ENCODE measurements at places on chromosomes 5 and 9.

DNA sequence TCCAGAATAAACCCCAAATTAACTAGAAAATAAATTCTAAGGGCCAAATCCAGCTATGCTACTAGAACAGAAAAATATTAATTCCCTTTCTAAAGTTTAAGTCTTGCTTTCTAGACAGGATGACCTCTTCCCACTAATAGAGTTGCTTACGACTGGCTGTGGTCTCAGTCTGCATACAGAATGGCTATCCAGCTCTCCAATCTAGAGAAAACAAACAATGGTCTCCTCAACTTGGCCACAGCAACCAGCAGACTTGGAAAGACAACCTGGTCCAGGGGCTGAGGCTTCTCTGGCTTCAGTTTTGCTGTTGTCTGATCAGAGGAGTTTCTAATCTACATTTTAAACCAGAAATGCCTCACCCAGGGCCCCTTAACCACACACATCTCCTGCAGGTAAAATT lies 28.9 kb downstream of the RASEF start:
- DNase-seq = no peak

DNA sequence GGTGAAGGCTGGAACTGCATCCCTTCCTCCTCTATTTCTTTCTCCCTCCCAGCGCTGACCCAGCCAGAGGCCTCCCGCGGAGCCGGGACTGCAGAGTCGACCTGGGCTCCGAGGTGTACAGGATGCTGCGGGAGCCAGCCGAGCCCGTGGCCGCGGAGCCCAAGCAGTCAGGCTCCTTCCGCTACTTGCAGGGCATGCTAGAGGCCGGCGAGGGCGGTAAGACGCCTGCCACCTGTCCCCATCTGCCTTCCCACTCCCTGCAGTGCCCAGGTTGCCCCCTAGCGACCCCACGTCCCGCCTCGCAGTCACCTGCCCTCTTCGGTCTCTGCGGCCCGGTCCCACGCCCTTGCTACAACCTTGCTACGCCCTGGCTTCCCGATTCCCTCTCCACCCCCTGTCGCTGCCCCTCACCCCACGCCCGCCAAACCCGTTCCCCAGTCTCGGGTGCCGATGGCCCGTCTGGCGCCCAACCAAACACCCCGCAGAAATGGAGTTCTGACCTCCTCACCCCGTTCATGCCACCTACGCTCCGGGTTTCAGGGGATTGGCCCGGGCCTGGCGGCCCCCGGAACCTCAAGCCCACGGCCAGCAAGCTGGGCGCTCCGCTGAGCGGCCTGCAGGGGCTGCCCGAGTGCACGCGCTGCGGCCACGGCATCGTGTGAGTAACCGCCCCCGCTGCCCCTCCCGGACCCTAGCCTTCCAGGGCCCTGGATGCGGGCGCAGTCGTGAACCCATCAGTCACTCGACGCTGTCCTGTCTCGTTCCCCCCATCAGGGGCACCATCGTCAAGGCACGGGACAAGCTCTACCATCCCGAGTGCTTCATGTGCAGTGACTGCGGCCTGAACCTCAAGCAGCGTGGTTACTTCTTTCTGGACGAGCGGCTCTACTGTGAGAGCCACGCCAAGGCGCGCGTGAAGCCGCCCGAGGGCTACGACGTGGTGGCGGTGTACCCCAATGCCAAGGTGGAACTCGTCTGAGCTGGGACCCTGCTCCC lies 14.1 kb downstream of the PDLIM4 start:
- DNase-seq = no peak

DNA sequence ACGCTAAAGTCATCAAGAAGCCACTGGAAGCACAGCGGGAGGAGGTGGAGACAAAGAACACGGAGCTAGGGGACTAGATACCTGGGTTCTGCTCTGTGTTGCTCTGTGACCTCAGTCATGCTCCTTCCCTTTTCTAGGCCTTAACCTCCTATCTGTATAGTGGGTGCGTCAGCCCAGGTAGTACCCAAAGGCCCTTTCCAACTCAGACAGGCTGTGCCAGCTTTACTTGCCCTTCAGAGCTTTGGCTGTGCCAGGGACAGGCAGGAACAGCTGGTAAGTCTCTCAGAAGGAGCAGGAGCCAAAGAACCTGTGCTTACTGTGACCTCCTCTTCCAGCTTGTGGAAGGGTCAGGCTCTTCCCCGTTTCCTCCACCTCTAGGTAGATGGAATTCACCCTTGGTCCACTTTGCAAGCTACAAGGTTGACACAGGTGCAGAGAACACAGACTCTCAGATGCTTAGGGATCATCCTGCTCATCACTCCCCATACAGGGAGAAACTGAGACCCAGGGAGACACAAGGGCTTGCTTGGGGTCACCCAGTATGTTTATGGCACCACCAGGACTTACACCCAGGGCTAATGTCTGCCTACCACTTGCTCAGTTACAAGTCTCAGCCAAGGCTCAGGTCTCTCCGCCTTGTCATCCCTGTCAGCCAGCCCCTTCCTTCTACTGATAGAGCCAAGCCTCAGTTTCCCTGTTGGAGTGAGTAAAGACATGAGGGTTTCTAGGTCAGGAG lies 1.7 kb downstream of the CCDC69 start:
- DNase-seq = no peak

GRCh38 chr5:28734396-28734795 lies 1696.0 kb upstream of the CDH9 start:
- DNase-seq = no peak

GRCh38 chr9:37936376-37936775 lies 32.4 kb upstream of the SLC25A51 start:
- DNase-seq = no peak

- DNase-seq = no peak
These were observed at the start of gene PTGES for GRCh38 chr9:129752900-129753729. Gene PTGES (minus strand): TSS chr9:129753042. CDS start chr9:129753012, 30 bp downstream.

GRCh38 chr9:16171911-16172310 lies 619.1 kb downstream of the CCDC171 start:
- no peak for DNase-seq

DNA sequence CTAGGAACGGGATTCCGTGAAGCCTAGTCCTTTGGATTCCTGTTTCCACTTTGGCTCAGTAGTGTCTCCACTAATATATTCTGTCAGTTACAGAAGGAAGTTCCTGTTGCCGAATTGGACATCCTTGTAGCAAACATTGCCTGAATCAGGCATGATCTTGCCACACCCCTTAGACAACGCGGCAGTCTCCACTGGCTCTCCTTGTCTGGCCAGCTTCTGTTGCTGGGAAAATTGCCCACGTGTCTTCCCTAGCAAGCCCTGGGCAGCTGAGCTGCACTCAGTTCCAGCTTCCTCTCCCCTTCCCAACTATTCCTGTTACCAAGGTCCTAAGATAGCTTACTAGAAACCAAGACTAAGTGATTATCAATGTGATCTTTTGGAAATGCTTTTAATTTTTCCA lies 316.6 kb upstream of the RIOK2 start:
- DNase-seq = no peak

DNA sequence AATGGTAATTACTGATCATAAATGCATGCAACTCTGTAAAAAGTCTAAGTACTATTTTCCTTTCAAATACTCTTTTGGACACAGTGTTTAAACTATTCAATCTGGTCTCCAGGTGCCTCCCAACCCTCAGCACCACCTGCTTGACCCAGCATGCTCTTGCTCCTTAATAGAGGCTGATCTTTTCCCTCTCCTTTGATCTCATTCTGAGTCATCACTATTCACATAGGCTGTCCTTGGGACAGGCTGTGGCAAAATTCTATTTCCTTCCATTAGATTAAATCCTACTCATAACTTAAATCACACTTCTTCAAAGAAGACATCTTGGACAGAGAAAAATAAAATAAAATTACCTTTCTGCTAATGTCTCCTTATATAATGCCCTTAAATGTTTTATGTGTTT lies 199.4 kb upstream of the ST8SIA4 start:
- DNase-seq = no peak

DNA sequence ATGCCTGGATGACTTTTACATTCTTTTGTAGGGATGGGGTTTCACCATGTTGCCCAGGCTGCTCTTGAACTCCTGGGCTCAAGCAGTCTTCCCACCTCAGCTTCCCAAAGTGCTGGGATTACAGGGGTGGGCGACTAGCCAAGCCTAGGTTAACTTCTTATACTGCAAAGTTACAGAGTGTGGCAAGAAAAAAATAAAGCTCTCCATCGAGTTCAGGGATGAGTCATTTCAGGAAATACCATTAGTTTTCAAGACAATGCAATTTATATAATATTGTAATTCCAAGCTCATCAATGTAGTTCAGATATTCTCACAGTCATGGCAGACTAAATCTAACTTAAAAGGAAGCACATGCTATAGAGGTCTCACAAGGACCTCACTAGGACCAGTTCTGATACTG lies 11.5 kb upstream of the ABO start:
- no peak for DNase-seq

GRCh38 chr5:36985387-36985786 lies 108.8 kb downstream of the NIPBL start:
- DNase-seq = no peak

DNA sequence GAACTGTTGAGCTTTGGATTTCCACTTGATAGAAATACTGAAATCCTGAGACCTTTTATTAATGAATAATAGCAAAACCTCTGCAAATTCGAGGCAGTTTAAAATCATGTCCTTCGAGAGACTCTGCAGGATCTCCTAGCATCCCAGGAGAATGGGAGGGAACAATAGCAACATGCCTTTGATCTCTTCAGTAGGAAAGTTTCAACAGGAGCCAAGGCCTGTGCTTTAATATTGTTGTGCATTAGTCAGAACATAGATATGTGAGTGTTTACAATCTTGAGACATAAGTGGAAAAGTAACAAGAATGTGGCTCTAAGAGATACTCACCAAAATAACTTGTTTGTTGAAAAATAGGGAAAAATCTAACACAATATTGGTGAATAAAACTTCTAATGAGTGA lies 83.3 kb upstream of the LHFPL2 start:
- DNase-seq = no peak

DNA sequence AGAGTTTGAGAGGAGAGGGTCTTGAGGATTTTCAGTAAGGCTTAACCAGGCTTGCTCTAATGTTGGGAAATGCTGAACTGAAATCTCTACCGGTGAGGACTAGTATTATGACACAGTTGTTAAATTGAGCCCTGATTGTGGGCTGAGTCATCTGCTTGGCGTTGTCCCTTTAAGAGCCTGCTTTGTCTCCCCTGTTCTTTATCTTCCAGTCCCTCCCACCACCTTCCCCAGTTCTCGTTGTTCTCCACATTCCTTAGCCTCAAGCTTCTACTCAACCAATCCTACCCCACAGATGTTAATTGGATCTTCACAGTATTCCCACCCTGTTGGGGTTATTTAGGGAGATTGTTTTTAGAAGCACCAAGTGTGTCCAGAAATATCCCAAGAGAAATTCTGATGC lies 57.6 kb downstream of the ANKRD55 start:
- no peak for DNase-seq

GRCh38 chr9:120514405-120514804 lies 65.6 kb downstream of the CDK5RAP2 start:
- no peak for DNase-seq

DNA sequence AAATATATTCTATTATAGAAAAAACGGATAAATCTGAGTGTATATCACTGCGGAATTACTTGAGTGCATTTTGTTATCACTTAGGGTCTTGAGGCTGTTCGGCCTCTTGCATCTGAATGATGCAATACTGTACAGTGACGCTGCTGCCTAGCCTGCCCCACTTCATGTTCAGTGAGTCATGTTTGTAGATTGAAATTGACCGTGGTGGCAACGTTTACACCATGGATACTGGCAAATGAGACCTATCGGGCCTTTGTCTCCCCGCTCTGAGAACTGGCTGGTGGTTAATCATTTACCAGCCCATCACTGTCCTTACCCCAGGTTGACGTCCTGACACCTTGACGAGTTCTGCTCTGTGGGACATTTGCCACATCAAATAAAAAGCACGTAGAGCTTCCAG lies 510.1 kb upstream of the ADAMTS16 start:
- DNase-seq = no peak

- no peak for DNase-seq
These were observed 52.2 kb upstream of the SPINK5 start for GRCh38 chr5:148011398-148012137.

DNA sequence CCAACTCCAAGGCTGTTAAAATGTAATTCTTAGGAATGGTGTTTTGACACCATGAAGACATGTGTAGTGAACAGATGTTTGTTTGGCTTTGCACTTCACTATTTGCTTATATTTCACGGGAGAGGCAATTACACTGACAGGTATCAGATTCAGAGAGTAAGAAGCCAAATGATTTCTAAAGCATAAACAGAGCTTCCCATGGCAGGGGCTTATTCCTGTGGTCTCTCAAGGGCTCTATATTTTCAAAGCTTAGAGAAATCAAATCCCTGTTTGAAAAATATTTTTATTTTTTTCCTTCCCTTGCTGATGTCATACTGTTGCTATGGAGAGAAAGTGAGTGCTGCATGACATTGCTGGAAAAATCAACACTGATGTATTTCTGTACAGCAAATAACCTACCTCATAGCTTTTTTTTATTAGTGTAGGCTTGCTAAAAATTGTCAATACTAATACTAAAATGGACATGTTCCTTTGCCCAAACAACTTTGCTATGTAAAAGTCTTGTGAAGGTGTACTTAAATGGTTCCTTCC lies 161.4 kb downstream of the GIN1 start:
- no peak for DNase-seq

- no peak for DNase-seq
These were observed 6.2 kb downstream of the PDLIM4 start for GRCh38 chr5:132263548-132264261.

DNA sequence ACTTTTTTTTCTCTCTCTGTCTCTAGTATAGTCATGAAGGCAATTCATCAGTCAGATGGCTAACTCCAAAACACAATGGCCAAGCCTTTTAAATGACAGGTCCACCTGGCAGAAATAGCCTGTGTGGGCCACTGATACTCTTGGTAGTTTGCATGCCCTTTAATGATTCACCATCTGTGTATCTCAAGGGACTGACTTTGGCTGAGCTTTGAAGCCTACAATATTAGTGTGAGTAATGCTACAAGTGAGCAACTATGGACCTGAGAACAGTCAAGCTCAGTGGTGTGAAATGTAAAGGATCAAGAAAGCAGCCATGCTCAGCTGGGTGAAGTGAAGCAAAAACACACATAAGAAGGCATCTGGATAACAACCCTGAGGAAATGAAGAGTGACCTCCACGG lies 506.9 kb downstream of the TLE1 start:
- no peak for DNase-seq

- no peak for DNase-seq
These were observed 15.6 kb upstream of the CD74 start for GRCh38 chr5:150428106-150428876.

- DNase-seq = no peak
These were observed 6.8 kb upstream of the CLINT1 start for GRCh38 chr5:157865781-157866180.

- no peak for DNase-seq
These were observed 171.3 kb downstream of the NR3C1 start for GRCh38 chr5:143231973-143232812.

- no peak for DNase-seq
These were observed 1.6 kb upstream of the PRDM6 start for GRCh38 chr5:123087173-123088030.

DNA sequence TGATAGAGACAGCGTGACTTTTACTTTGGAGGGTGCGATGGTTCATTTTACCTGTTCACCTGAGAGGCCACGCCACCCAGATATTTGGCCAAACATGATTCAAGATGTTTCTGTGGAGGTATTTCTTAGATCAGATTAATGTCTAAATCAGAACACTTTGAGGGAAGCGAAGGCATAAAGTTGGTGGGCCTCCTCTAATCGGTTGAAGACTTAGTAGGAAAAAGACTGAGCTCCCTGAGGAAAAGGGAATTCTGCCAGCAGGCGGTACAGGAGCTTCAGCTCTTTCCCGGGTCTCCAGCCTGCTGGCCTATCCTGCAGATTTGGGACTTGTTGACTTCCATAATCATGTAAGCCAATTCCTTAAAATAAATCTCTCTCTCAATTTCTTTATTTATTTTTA lies 7.0 kb upstream of the LAMC3 start:
- DNase-seq = no peak

- DNase-seq = no peak
These were observed 59.1 kb upstream of the C5orf58 start for GRCh38 chr5:170173647-170174046.
